ENCODE measurements at places on chromosomes 16 and 17. TPM values are rescaled to one million over a fixed set of nuclear protein-coding genes. Genes with fewer than 3 reads are reported as not detected.

DNA sequence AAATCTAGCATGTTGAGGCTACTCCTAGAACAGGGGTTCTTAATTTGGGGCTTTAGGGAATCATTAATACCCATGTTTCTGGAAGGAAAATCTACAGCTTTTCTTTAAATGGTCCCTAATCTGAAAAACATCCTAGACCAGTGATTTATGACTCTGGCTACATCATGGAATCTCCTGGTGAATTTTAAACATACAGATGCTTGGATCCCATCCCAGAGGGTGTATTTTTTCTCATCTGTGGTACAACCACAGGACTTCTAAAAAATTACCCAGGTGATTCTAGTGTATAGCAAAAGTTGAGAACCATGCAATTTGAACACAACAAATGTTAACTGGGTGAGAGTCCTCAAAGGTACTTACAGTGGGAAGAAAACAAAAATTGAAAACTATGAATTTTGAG lies 41.5 kb downstream of the KANSL1 start:
- H3K27me3 ChIP-seq, result no peaks in the 10 kb centered on the region
- H3K4me3 ChIP-seq, result no peak overlapping the region
- no peaks in the 10 kb centered on the region for H3K36me3 ChIP-seq

GRCh38 chr17:57114085-57114673 lies 29.1 kb downstream of the AKAP1 start:
- DNase-seq, result no peak
- no peak overlapping the region for H3K27ac ChIP-seq
- H3K27me3 ChIP-seq, result no peaks in the 10 kb centered on the region
- no peaks in the 10 kb centered on the region for H3K4me1 ChIP-seq
- peaks cover 28% of the 10 kb centered on the region for H3K36me3 ChIP-seq
- no peak overlapping the region for H3K4me3 ChIP-seq

DNA sequence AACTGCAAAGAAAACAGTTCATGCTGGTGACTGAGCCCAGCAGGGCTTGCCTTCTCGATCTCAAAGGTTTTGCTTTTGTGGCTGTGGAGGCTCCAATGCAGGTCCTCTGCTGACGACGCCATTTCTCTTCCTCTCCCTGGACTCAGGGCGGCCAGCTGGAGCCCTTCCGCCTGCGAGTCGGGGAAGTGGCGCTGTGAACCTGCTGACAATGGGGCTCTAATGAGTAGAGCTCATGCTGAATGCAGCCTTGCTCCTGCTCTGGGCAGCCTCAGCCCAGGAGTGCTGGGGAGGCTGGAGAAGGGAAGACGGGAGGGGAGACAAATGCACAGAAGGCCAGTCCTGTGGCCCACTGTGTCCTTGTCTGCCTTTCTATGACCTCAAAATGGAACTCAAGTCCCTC lies 43.8 kb downstream of the VAC14 start:
- no peaks in the 10 kb centered on the region for H3K27me3 ChIP-seq
- H3K36me3 ChIP-seq, result peaks cover 10% of the 10 kb centered on the region
- no peak for DNase-seq
- H3K4me1 ChIP-seq, result no peaks in the 10 kb centered on the region
- no peak overlapping the region for H3K4me3 ChIP-seq

DNA sequence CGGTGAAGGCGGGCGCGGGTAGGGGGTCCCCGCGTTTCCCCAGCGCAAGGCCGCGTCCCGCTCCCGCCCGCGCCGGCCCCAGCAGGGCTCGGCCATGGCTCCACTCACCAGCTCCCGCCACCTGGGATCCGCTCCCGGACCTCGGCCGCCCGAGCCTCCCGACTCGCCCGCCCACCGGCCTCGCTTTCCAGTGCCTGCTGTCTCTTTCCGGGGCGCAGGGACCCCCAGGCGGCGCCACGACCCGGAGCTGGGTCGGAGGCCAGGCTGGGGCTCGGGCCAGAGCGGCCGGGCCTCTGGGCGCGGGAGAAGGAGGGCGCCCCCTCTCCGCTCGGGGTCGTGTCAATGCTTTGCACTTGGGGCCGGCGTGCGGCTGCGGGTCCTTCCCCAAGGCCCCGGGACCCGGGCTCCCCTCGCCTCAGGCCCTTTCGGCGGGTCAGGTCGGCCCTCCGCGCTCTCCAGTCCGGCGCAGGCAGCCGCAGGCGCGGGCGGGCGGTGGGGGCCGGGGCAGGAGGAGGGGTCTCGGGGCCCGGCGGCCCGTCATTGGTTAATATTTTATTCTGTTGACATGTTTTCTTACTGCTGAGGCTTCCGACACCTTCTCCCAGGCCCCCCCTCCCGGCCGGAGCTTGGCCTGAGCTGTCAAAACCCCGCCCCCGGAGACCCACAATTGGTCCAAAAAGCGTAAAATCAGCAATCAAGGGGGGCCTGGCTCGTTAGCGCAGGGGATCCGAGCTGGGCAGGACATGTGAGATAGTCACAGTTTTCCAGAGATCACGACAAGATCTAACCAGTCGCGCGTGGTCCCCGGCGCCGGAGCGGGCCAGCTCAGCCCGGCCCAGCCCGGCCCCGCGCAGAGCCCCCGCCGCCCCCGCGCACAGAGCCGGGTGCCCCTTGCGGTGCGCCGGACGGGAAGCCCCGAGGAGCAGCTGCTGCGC lies at the start of gene TBX2:
Gene TBX2, plus strand, starts transcription at position 713 of the 935 bp plus-strand sequence. CDS start 334 bp downstream, outside the sequence.
- no peaks in the 10 kb centered on the region for H3K36me3 ChIP-seq
- no peak for DNase-seq
- H3K4me3 ChIP-seq, result no peak within 1 kb of the TSS
- H3K4me1 ChIP-seq, result no peaks in the 10 kb centered on the region
- H3K27ac ChIP-seq, result no peak within 1 kb of the TSS

- H3K4me3 ChIP-seq, result peak overlapping the region; percentile 21
- no peaks in the 10 kb centered on the region for H3K36me3 ChIP-seq
- no peaks in the 10 kb centered on the region for H3K4me1 ChIP-seq
- H3K27ac ChIP-seq, result no peak overlapping the region
- DNase-seq, result no peak
These were observed 486 bp downstream of the SYT17 start for GRCh38 chr16:19168371-19169081.

GRCh38 chr16:77406680-77407079 lies 28.2 kb downstream of the ADAMTS18 start:
- no peak for DNase-seq
- H3K27ac ChIP-seq, result no peak overlapping the region
- H3K4me3 ChIP-seq, result no peak overlapping the region
- H3K36me3 ChIP-seq, result no peaks in the 10 kb centered on the region
- H3K27me3 ChIP-seq, result no peaks in the 10 kb centered on the region

DNA sequence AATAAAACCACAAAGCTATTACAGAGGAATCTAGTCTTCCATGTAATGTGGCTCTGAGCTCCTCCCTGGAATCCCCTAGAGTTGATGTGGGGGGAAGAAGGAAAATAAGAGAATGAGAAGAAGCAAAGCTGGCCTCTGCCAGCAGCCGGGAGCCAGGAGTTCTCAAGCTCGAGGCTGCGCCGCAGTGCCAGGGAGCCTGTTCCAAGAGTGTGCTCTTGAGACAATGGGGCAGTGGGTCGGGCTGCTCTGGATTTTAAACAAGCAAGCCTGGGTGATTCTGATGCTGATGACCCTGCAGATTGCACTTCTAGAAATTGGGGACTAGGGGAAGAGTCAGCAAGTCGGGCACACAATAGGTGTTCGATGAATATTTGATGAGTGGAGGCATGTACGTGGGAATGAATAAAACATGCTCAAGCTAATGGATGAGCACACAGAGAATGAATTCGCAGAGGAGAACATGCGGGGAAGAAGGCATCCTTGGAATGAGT lies 119.9 kb downstream of the CMIP start:
- no peak overlapping the region for H3K27ac ChIP-seq
- no peak overlapping the region for H3K4me3 ChIP-seq
- no peaks in the 10 kb centered on the region for H3K27me3 ChIP-seq
- peaks cover 2% of the 10 kb centered on the region for H3K36me3 ChIP-seq

- no peaks in the 10 kb centered on the region for H3K36me3 ChIP-seq
- no peaks in the 10 kb centered on the region for H3K27me3 ChIP-seq
- DNase-seq, result no peak
- no peak overlapping the region for H3K27ac ChIP-seq
These were observed 5.1 kb downstream of the GDPD3 start for GRCh38 chr16:30108059-30108850.

DNA sequence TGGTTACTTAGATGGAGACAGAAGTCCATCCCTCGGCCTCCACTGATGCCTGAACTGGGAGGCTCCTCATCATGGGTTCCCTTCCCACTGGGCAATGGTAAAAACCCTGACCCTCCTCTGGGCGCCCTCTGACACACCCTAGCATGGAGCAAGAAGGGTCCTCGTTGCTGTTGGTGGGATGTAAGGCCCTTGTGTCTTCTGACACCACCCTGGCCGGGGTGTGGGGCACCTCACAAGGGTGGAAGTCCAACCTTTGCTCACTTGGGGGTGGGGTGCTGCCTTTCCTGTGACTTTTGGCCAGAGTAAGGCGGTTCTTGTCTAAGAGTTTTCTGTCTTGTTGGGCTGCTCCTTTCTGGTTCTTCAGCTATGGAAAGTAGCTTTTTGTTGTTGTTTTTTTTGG lies 28.7 kb downstream of the MPRIP start:
- no peak overlapping the region for H3K4me3 ChIP-seq
- no peak overlapping the region for H3K27ac ChIP-seq
- no peak for DNase-seq
- no peaks in the 10 kb centered on the region for H3K4me1 ChIP-seq
- H3K36me3 ChIP-seq, result peaks cover 13% of the 10 kb centered on the region

- H3K27ac ChIP-seq, result no peak overlapping the region
- no peak overlapping the region for H3K4me3 ChIP-seq
- H3K36me3 ChIP-seq, result no peaks in the 10 kb centered on the region
- H3K4me1 ChIP-seq, result peaks cover 3% of the 10 kb centered on the region
- H3K27me3 ChIP-seq, result no peaks in the 10 kb centered on the region
These were observed 56.6 kb downstream of the RGS9 start for GRCh38 chr17:65193716-65194293.

The ST6GALNAC1 gene
- total RNA-seq, result 0.29 TPM

The CACNG4 gene
- total RNA-seq, result 0.08 TPM

The ALDH3A1 gene
- total RNA-seq, result not detected
